ENCODE measurements at places on chromosomes 5 and 9.

DNA sequence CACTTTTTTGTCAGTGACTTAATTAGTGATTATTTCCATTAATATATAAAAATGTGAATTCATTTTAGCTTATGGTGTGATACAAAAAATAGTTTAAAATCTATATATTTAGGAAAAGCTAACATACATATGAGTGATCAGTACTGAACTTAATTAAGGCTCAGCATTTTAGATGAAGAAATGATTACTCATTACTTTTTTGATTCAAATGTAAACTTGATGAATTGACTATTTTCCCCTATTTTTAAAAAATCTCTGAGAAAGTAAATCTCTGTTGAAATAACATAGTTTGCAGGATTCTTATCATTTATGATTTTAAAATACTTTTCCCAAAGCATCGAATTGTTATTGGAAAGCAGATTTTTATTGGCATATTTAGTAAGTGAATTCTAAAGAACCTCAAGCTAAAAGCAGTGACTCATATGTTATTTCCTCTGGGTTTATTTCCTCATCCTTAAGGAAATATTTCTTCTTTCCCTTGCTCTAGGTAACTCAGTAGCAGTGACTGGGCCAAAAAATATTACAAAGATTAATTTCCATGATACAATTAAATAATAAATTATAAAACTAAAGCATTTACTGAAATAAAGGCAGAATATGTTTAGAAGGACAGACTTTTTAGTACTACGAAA, 290.6 kb downstream of the FER start:
- DNase-seq, result no peak

DNA sequence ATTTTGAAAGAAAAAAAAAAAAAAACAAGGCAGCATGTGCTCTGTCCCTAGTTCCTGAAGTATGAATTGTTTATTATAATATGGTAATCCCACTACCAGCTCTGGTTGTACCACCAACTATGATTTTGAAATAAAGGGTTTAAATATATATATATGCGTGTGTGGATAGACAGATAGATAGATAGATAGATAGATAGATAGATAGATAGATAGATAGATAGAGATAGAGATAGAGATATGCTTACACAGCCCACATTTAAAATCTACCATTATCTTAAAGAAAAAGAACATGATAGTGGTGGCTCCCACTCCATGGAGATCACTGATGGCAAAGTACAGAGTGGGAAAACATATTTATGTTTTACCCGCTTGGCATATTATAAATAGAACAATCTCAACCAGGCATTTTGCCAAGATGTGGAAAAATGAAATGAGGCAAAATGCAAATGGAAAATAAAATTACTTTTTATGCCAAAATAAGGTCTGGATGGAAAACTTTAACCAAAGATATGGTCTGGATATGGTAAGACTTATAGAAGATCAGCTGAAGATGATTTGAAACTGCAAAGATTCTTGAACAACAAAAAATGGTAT, 170.0 kb downstream of the ARL15 start:
- no peak for DNase-seq

GRCh38 chr5:172168311-172168710, 19.7 kb downstream of the STK10 start:
- no peak for DNase-seq

GRCh38 chr5:128259607-128260021, 176.0 kb downstream of the SLC12A2 start:
- DNase-seq, result no peak

GRCh38 chr9:114805670-114806525, at the start of gene TNFSF15:
Gene TNFSF15 (minus strand): TSS chr9:114806039. CDS start chr9:114806012, 27 bp downstream.
- peak; percentile 24 for DNase-seq

DNA sequence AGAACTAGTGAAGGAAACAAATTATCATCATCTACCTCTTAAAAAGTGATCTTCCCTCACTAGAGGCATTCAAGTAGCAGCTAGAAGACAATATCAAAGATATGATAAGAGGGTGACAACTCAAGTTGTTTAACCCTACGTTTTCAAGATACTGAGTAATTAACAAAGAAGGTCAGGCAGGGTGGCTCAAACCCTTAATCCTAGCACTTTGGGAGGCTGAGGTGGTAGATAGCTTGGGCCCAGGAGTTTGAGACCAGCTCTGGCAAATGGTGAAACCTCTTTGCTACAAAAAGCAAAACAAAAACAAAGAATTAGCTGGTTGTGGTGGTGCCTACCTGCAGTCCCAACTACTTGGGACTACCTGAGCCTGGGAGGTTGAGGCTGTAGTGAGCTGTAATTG, 408.2 kb upstream of the TUSC1 start:
- no peak for DNase-seq

DNA sequence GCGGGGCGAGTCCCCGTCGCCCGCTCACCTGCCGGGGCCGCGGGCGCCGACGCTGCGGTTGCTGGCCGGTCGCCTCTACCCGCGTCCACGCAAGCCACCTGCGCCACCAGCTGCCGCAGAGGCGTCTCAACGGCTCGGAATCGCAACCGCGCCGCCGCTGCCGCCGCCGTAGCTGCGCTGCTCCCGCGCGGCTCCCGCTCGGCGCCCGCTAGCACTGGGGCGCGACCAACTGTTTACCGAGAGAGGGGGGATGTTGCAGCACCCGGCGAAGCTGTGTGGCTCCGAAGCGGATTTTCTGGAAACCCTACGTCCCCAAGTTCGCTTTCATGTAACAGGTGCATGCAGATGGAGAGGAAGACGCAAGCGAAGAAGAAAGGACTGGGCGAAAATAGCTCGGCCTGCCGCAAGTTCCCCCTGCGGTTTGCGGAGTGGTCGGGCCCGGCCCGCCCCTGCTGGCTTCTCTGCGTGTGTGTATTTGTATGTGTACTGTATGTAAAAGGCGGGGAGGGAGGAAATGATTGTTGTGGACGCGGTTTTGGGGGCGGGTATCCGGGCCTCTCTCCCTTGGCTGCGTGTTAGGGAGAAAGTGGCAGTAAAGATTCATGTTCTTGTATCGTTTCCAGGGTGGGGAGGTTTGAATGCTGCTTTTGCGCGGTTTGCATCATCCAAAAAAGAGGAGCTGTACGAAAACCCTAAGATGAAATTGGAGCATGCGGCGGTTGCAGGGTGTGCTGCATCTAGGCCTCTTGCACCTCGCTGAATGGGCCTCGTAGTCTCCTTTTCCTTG, at the start of gene PSIP1:
Gene PSIP1, minus strand, starts transcription at position 182 of the 787 bp plus-strand sequence. CDS start 782 bp downstream, outside the sequence.
- DNase-seq, result peak; percentile 48

- DNase-seq, result peak; percentile 4
Observed at GRCh38 chr5:114789773-114790402, 379.8 kb downstream of the TRIM36 start.

GRCh38 chr5:117590944-117591343, 1016.3 kb upstream of the SEMA6A start:
- peak; percentile 1 for DNase-seq

GRCh38 chr9:116325924-116326323, 172.3 kb downstream of the PAPPA start:
- DNase-seq, result no peak

DNA sequence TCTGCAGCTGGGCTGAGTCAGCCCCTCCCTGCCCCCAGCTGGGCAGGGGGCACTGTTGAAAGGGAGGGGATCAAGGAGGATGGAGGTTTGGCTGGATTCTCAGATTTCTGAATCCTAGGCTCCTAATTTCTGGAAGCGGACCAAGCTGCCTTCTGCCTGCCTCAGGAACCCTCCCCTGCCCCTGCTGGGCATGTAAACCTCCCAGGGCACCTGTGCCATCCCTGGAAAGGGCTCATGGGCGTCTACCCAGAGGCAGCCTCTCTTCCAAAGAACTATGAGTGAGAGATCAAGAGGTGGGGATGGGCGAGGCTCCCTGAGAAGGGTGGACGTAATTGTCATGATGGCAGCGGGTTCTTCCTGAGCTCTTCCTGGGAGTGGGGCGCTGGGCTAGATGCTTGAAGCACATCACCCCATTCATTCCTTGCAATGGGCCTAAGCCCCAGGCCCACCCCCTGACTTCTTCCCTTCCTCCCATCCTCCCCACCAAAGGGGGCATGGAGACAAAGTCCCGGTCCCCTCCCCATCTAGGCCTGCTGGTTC, 21.6 kb downstream of the CSF1R start:
- DNase-seq, result no peak

DNA sequence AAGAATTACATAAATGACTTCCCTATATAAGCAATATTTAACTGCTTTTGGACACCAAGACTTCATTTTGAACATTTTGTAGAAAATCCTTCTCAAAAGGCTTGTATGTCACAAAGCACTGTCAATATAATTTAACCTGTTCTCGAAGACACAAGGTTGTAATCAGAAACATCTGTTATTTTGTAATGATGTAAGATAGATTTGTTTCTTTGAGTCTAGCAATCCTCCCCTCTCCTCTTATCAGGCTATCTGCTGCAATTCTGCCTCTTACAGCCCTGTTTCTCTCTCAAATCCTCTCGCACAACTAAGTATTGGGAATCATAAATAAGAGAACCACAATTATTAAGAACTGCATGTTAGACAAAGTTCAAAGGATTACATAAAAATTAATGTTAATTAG, 18.6 kb upstream of the TARS1 start:
- no peak for DNase-seq

- peak; percentile 46 for DNase-seq
Observed at GRCh38 chr5:181052672-181053487, 12.8 kb downstream of the BTNL9 start.

- no peak for DNase-seq
Observed at GRCh38 chr5:97243353-97243752, 60.3 kb upstream of the RIOK2 start.

- no peak for DNase-seq
Observed at GRCh38 chr9:133813749-133814585, 75.8 kb upstream of the SARDH start.

DNA sequence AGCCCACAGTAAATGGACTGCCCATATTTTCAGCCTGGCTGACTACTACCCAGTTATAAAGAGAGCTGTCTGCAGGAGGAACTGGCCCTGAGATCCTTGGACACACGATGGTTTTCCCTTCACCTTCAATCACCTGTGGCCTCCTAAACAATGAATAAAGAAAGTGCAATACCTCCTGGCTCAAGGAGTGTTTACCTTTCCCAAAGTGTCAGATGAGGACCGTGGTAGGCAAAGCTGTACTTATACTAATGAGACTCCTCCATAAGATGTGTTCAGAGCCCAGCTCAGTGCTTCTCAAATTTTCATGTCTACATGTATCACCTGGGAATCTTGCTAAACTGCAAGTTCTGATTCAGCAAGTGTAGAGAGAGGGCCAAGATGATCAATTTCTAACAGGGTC, 284.5 kb upstream of the VLDLR start:
- DNase-seq, result no peak

- DNase-seq, result no peak
Observed at GRCh38 chr5:163245584-163245983, 191.8 kb upstream of the CCNG1 start.

- no peak for DNase-seq
Observed at GRCh38 chr5:127313379-127313778, 22.8 kb downstream of the MEGF10 start.

DNA sequence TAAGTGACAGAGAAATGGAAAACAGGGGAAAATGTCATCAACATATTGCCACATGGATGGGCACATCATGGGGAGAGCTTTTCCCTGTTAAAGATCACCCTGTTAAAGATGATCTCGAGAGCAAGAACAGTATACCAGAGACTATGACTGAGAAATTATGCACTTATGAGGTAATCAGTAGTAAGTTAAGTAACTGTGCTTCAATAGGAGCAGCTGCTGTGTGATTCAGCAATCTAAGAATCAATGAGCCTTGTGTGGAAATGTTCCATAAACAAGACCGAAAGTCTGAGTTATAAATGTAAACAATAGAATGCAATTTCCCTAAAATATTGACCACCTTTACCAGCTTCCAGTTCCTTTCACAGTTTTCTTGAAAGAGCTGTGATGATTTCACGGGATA, 582.3 kb downstream of the CAAP1 start:
- DNase-seq, result no peak

- DNase-seq, result no peak
Observed at GRCh38 chr5:30908356-30908755, 285.1 kb upstream of the CDH6 start.

DNA sequence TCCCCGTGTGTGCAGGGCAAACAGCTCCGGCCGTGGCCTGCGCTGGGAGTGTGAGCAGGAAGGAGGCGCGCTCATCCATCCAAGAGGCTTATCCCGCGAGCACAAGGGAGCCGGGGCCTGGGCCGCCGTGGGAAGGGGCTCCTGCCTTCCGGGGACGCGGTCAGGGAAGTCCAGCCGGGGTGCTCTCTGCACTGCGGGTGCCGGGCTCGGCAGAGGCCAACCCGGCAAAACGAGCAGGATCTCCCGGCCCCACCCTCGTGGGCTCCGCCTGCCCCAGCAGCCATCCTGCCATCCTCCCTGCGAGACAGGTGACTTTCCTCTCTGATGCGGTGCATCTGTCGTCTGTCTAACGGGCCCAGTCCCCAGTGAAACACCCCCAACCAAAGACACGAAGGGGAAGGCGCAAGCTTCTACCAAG, 244.2 kb downstream of the AUH start:
- no peak for DNase-seq

DNA sequence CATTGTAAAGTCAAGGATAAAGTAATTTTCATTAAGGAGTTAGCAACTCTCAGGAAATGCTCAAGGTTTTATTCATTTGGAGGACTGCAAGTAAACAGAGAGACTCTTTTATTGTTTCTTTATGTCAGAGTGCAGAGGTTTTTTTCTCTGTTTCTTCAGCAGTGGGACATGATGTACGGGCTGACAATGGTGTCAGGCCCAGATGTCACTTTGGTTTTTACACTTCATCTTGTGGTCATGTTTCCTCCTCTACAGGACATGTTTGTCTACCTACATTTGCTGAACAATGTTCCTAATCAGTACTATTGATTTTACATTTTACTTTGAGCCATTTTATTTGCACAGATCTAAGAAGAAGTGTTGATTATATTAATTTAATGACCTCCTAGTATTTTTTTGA, 72.8 kb upstream of the PARP8 start:
- no peak for DNase-seq

DNA sequence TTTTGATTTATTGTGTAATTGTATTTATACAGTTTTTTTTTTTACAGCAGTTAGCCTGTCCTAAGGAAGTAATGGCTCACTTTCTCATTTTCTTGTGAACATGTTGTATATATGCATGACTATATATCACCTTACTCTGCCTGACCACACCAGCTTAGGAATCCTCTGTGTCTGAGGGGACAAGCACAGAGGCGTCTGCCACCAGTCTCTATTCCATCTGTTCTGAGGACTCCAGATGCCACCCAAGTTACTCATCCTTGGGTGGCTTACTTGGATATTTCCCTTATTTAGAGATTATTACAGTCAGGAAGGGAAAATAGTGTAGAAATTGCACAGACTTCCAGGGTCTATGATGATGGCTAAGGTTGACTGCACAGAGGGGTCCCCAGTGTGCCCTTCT, 256.3 kb upstream of the C9orf72 start:
- no peak for DNase-seq

GRCh38 chr5:73126957-73127356, 6.6 kb downstream of the TMEM171 start:
- no peak for DNase-seq

GRCh38 chr5:77369566-77369965, 122.5 kb downstream of the WDR41 start:
- no peak for DNase-seq

GRCh38 chr9:123544007-123544827, 188.2 kb downstream of the CRB2 start:
- peak; percentile 21 for DNase-seq

- no peak for DNase-seq
Observed at GRCh38 chr5:73415171-73415570, 33.4 kb downstream of the FOXD1 start.

Data from GM19239 (cell line).